ENCODE measurements at places on chromosomes 6 and 20.

DNA sequence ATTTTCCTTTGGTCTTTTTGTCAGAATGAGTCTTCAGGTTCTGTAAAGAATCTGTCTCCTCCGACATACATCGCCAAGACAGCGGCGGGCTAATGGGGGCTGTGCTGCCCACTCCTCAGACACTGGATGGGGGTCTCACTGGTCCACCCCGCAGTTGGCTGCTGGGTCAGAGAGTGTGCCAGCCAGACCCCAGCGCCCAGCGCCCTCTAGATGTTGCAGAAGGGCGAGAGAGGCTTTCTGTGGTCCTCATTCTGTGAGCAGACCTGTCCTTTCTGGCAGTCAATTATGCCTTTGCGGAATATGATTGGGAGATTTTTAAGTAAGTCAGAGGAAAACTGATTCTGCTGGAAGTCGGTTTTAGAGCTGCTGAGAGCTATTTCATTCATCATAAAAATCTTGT is 7.8 kb upstream of the CCR6 start:
- no peak for DNase-seq

DNA sequence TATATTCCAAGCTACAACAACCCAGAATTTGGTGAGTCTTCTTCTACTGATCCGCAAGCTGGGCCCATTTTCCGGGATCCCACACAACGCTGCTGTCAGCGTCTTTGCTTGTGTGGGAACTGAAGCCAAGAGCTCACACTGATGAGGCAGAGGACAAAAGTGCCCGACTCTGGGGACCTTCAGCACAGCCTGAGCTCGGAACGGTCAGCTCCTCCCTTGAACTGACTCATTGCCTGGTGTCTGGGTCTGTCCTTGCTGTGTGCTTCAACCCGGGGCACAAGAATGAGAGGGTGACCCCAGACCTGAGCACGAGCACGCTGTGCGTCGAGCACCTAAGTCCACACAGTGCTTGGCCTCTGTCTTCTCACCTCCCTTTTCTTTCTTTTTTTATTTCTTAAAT is 33.5 kb downstream of the DACT2 start:
- no peak for DNase-seq

- no peak for DNase-seq
These were observed 10.2 kb downstream of the MYO6 start for GRCh38 chr6:75759207-75759606.

- DNase-seq = no peak
These were observed 256.6 kb downstream of the TBC1D7 start for GRCh38 chr6:13071550-13072345.

All from SIG-M5 (cell line).